ENCODE measurements at places on chromosomes 3 and 15. TPM values are rescaled to one million over a fixed set of nuclear protein-coding genes. Genes with fewer than 3 reads are reported as not detected.

DNA sequence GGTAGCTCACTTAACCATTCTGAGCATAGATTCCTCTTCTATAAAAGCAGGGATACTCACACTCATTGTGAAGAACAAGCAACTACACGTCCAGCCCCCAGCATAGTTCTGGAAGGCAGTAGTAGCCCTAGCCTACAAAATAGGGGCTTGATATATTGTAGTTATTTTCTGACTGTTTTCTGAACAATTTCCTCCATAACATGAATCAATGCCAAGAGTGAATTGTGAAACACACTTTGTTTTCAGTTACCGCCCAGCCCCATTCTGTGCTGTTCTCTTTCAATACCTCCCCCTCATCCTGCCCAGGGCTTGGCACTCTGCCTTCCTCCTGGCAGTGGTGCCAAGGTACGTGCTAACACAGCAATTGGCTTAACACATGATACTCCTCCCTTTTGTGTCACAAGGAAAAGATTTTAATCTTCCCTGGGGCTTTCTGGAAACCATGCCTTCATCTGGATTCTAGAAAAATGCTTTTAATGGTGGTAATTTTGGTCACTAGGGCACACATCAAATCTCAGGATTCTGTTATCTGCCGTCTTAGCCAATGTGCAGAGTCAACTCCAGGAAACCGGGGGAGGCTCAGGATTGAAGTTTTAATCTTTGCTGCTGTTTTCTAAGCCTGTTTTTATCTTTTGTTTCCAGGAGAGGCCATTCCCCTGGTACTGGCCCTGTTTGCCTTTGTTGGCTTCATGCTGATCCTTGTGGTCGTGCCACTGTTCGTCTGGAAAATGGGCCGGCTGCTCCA lies 37.2 kb downstream of the IL20RB start:
- peak overlapping the region; percentile 92 for H3K27ac ChIP-seq
- no peak overlapping the region for H3K4me3 ChIP-seq
- peak; percentile 90 for DNase-seq
- no peaks in the 10 kb centered on the region for H3K27me3 ChIP-seq
- H3K4me1 ChIP-seq = peaks cover 52% of the 10 kb centered on the region

DNA sequence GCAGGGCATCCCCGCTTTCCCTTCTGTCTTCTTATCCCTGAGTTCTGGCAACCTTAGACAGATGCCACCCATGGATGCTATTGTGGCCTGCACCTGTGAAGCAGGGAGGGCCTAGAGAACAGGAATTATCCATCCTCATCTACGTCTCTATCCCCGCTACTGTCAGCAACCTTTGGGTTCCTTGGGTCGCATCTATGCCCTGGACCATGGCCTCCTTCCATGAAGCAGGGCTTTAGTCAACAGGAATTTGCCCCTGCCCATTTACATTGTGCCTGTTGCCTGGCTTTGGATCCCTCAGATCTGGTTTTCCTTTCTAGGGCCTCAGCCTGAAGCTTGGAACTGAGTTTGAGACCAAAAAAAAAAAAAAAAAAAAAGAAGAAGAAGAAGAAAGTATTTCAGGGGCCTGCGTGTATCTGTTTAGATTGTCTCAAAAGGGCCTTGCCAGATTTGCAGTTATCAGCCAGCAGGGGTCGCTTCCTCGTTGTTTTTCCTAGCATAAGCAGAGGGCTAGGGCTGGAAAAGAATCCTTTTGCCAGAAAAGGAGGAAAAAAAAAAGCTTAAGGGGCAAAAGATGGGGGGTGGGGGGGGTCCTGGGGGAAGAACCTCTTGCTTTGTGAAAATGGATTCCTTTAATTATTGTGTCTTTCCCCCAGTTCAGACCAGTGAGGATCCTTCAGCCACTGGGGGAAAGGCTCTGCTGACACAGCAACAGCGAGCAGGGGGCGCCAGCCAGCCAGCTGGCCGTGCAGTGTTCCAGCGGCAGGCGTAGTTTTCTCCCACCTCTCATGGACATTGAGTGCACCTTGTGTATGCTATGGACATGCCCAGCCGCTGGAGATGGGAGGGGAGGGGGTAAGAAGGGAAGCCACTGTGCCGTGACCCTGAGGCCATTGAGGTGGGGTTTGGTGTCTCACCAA lies 65.7 kb upstream of the ALDH1L1 start:
- no peaks in the 10 kb centered on the region for H3K27me3 ChIP-seq
- no peaks in the 10 kb centered on the region for H3K36me3 ChIP-seq
- no peaks in the 10 kb centered on the region for H3K4me1 ChIP-seq
- DNase-seq = no peak
- H3K27ac ChIP-seq = no peak overlapping the region

DNA sequence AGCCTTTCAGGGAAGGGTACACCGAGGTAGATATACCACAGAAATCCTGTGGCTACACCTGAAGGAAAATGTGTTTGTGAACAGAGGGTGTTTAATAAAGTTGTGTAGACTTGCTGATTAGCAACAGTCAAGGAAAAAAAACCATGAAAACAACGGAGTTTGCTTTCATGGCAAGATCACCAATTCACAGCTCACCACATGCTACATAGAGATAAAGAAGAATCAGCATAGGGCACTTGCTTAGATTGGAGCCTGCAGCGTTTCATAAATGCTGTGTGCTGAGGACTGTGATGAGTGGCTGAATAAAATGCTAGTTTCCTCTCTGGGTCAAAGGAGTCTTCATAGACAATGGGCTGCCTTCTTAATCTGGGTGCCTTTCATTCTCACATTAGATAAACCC lies 257.6 kb downstream of the SLC9A9 start:
- peaks cover 22% of the 10 kb centered on the region for H3K4me1 ChIP-seq
- no peaks in the 10 kb centered on the region for H3K27me3 ChIP-seq
- no peaks in the 10 kb centered on the region for H3K36me3 ChIP-seq
- no peak overlapping the region for H3K27ac ChIP-seq
- no peak overlapping the region for H3K4me3 ChIP-seq

DNA sequence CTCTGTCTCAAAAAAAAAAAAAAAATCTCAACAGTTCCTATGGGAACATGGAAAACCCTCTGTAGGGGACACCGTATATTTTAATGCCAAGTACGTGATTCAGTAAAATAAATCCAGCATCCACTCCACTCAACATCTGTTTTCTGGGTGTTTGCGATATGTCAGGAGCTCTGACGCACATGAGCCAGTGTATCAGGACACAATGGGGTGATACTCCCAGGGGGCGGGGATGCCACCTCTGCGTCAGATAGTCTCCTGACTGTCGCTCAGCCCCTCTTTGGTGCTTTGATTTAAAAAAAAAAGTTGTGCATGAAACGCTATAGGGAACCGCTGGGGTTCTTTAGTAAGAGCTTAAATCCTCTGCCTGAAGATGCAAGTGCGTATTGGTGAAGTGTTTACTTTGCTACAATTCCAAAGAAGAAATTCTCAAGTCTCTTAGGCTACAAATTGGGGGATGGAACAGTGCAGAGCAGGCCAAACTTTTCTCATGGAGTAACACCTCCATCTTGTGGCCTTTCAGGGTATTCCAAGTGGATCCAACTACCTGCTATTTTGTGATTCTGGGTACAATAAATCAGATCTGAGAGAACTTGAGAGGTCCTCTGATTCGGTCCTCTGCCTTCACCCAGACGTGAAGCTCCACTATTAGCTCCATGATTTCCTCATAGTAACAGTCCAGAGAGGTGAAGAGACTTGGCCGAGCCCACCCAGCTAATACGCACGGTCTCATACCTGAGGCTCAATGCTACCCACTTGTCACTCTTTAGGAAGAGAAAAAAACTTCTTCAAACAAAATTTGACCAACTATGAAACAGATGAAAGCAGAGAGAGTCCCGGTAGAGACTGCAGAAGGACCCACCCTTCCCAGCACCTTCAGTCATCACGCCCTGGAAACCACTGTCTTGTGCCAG lies 9.3 kb upstream of the NR2E3 start:
- no peak overlapping the region for H3K4me3 ChIP-seq
- no peaks in the 10 kb centered on the region for H3K36me3 ChIP-seq
- H3K27me3 ChIP-seq = no peaks in the 10 kb centered on the region
- H3K27ac ChIP-seq = no peak overlapping the region
- DNase-seq = peak; percentile 52

DNA sequence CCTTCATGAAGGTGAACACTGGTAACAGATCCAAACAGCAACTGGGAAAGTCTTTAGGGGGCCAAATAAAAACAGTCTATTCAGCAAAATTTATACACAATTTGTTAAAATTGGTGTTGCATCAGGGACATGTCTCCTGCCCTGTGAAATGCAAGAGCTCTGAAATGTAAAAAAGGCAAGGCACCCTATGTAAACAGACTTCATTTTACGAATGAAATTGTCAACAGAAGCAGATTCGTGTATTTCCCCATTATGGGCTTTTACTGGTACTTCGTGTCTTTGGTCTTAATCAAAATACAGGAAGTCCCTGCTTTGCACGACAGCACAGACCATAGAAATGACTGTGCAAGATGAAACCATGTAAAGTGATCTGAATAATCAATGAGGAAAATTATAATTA lies 127.3 kb upstream of the THBS1 start:
- H3K4me1 ChIP-seq = peaks cover 28% of the 10 kb centered on the region
- H3K4me3 ChIP-seq = no peak overlapping the region
- H3K27me3 ChIP-seq = no peaks in the 10 kb centered on the region
- no peak for DNase-seq
- no peaks in the 10 kb centered on the region for H3K36me3 ChIP-seq

The TRAIP gene
- 3.9 TPM for total RNA-seq

DNA sequence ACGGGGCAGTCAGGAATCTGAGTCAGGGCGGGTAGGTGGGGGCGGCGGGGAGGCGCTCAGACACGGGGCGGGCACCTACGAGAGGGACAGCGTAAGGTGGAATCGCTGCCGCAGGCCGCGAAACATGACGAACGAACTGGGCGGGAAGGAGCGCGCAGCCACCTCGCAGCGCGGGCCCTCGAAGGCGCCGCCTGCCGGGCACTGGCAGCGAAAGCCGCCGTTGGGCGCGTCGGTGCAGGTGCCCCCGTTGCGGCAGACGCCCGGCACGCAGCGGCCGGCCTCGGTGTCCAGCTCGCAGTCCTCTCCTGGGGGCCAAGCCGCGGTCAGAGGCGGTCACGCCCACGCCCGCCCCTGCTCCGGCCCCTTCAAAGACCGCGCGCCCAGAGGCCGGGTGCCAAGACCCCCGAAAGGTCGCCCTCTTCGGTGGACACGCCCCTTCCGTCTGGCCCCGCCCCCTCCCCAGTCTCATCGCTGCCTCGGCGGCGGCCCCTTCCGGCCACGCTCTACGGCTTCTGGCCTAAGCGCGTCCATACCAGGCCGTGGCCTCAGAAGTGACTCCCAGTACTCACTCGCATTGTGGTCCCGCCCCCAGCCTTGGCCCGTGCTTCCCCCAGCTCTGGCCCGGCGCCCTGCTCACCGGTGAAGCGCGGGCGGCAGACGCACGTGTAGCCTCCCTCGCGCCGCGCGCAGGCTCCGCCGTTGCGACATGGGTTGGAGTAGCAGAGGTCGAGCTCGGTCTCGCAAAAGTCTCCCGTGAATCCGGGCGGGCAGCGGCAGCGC lies 6.4 kb downstream of the CELSR3 start:
- H3K36me3 ChIP-seq = no peaks in the 10 kb centered on the region
- DNase-seq = no peak
- peaks cover 22% of the 10 kb centered on the region for H3K4me1 ChIP-seq

DNA sequence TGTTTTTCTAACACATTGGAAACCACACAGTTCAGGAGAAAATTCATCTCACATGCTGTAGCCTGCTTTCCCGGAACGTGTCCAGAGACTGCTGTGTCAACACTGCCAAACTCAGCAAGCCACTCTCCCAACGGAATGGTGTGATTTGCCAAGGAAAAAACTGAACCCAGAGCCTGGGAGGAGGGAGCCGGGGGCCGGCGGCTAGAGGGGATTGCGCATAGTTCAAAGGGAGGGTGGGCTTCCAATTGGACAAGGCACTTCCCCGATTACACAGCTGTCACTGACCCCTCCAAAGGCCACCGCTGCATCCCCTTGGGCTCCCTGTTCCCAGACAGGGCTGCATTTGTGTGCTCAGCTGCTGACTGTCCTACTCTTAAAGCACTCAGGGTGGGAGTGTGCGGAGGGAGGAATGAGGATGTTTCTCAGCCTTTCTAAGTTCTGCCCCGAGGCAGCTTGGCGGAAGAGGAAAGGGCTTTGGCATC lies 256.2 kb downstream of the ZNF621 start:
- peaks cover 26% of the 10 kb centered on the region for H3K4me1 ChIP-seq
- peak overlapping the region; percentile 83 for H3K27ac ChIP-seq
- H3K27me3 ChIP-seq = no peaks in the 10 kb centered on the region
- H3K36me3 ChIP-seq = no peaks in the 10 kb centered on the region
- peak; percentile 67 for DNase-seq

DNA sequence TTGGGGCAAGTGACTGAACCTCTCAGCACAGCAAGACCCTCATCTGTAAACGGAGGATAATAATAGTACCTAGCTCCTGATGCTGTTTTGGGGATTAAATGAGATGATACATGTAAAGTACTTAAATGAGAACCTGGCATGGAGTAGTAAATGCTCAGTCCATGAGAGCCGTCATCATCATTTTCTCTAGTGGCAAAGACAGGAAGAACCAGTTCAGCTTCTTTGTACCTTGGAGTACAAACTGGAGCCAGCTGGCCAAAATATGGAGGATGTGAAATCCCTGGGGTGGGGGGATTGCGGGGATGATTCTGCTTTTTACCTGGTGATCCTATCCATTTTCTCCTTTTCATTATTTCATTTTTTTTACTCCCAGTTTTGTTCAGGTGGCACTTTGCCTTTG lies 204.2 kb upstream of the LRRN1 start:
- no peak for DNase-seq
- H3K27ac ChIP-seq = no peak overlapping the region
- no peak overlapping the region for H3K4me3 ChIP-seq
- H3K4me1 ChIP-seq = no peaks in the 10 kb centered on the region
- no peaks in the 10 kb centered on the region for H3K27me3 ChIP-seq
- H3K36me3 ChIP-seq = no peaks in the 10 kb centered on the region

The PLA2G4F gene
- 209 TPM for total RNA-seq

The METTL6 gene
- total RNA-seq = 10.2 TPM

GRCh38 chr3:339351-339750 lies 142.8 kb downstream of the CHL1 start:
- no peak for DNase-seq
- no peak overlapping the region for H3K4me3 ChIP-seq
- H3K36me3 ChIP-seq = no peaks in the 10 kb centered on the region
- no peaks in the 10 kb centered on the region for H3K4me1 ChIP-seq

DNA sequence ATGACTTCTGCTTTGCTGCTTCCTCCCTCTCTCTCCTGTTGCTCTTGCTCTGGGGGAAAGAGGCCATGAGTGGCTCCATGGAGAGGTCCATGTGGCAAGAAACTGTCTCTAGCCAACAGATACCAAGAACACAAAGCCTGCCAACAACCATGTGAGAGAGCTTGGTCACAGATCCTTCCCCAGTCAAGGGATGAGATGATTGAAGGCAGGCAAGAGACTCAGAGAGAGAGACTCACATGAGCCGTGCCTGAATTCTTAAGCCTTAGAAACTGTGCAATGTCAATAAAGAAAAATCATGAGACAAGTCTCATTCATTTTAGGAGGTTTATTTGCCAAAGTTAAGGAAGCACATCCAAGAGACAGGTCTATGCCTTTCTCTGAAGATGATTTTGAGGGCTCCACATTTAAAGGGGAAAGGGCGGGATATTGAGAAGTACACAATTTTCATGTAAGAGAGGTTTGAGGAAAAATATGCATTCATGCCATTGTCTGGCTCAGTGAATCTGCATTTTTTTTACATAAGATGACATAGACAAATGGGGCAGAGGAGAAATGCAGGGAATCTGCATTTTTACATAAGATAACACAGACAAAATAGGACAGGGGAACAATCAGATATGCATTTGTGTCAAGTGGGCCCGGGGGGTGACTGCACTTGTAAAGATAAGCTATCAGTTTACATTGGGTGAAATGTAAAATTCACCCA lies 59.5 kb upstream of the SUCLG2 start:
- H3K4me1 ChIP-seq = no peaks in the 10 kb centered on the region
- no peak overlapping the region for H3K4me3 ChIP-seq
- no peaks in the 10 kb centered on the region for H3K36me3 ChIP-seq
- no peak for DNase-seq
- no peak overlapping the region for H3K27ac ChIP-seq
- no peaks in the 10 kb centered on the region for H3K27me3 ChIP-seq

All from suprapubic skin (tissue), 4 donors.